ENCODE measurements at places on chromosomes 7 and 10. TPM values are rescaled to one million over a fixed set of nuclear protein-coding genes. Genes with fewer than 3 reads are reported as not detected.

GRCh38 chr10:86968271-86968993 lies at the start of gene ADIRF:
TSS of gene ADIRF (plus strand) at chr10:86968482. CDS start at chr10:86968545, 63 bp downstream.
- peak; percentile 90 for DNase-seq

- DNase-seq = peak; percentile 83
Measured at GRCh38 chr10:930625-931325, 730 bp downstream of the LARP4B start.

DNA sequence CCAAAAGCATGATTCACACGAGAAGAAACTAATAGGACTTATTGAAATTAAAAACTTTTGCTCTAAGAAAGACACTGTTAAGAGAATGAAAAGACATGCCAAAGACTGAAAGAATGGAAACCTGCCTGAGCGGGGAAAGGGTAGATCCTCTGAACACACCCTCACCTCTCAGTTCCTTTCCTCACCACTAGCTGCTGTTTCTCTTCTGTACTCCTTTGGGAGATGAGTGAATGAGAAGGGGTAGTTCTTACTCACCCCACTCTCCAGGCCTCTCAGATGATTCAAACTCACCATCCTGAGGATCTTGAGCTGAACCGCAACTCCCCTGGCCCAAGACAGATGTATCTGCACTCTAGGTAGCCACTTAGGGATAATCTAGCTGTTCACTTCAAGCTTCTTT lies 41.9 kb downstream of the IQUB start:
- no peak for DNase-seq

DNA sequence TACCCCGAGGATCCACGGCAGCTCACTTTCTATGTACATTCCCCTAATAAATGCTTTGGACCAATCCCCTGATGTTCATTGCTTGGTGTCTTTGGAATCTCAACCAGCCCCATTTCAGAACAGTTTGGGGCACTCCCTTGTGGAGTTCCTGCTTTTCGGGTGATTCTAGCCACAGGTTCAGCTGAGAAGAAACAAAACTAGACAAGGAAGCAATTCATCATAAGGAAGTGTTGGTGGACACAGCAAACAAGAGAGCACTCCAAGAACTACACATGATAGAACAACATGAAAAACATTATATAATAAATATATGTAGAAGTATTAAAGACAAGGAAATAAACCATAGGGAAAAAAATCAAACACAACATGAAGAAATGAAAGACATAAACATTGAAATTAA lies 6.0 kb upstream of the CCDC136 start:
- DNase-seq = no peak

GRCh38 chr10:69459101-69459790 lies 8.0 kb downstream of the TSPAN15 start:
- DNase-seq = no peak

- no peak for DNase-seq
Measured at GRCh38 chr7:51187941-51188340, 128.7 kb downstream of the COBL start.

DNA sequence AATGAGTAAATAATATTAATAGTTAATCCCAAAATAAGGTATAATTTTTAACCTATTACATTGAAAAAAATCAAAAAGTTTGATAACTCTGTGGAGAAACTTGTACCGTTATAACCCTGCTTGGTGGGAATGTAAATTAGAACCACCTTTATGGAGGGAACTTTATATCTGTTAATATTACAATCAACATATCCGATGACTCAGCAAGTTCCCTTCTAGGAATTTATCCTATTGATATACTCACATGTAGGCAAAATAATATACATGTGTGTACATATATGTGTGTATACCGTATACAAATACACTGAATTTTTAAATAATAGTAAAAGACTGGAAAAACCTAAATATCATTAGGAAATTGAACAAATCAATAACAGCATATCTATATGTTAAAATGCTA lies 54.7 kb downstream of the PANK1 start:
- no peak for DNase-seq

DNA sequence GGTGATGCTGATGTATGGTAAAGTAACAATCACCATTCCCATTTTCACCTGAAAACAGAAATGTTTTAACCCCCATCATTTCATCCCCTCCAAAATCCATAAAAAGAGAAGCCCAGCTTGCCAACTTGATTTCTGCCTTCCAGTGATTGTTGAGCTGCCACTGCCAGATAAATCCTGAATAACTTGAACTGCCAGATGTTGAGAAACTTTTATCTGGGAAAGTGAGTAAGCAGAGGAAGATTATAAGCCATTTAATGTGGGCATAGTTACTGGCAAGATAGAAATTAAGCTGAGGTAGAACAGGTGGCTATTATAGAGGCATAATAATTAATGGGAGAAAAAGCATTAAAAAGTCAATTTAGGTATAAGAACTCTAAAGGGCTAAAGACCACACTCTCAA lies 534.1 kb downstream of the ANKRD7 start:
- DNase-seq = no peak

DNA sequence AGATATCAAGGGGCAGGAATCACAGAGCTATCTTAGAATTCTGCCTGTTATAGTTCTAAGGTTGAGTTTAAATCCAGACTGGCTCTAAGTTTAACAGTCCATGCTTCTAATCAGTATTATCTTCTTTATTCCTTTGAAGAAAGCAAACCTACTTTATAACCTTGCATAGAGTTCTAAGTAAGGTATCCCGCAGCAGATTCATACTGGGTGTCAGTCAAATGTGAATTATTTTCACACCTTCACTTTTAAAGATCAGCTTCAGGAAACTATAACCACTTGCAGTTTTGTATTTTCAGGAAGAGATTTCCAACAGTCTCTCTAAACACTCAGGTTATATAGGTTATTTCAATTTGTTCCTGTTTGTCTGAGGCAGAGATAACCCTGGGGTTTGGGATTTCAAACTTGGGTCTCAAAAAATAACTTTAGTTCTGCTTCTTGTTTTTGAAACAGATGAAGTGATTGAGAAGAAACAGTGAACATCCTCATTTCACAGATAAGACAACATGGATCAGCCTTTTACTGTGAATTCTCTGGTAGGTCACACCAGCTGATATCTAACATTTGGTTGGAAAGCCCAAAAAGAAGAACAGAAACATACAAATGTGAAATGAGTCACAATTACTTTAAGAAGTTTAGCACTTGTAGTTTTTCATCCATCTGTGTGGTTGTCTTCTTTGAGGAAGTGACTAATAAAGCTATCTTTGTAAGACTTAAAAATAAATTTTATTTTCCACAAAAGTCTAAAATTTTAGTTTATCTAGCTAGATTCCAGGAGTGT lies 21.4 kb downstream of the STAMBPL1 start:
- DNase-seq = no peak

DNA sequence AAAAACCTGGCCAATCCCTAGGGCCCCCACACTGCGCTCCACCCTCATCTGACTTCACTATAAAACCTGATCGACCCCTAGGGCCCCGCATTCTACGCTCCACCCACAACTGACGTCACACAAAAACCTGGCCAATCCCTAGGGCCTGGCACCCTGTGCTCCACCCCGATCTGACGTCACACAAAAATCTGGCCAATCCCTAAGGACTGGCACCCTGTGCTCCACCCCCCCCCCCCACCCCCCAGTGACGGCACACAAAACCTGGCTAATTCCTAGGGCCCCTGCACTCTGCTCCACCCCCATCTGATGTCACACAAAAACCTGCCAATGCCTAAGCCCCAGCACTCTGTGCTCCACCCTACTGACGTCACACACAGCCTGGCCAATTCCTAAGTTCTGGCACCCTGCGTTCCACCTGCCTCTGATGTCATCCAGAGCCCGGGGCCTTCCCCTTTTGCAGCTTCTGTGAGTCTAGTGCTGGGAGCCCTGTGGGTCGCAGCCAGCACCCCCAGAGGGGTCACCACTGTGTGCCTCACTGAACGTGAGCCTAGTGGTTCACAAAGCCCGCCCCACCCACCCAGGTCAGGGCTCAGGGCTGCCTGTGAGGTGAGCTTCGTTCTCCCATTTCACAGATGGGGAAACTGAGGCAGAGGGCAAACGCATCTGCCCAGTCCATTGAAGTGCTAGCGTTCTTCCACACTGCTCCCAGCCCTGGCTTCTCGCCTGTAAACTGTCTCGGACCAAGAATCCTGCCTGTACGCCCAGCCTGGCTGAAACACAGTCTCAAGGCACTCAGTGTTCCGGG lies 40.6 kb downstream of the MICALL2 start:
- DNase-seq = no peak

The OTUD1 gene
- 16.9 TPM for total RNA-seq

The CPN1 gene
- total RNA-seq = not detected

The CH25H gene
- total RNA-seq = 2.3 TPM

The CPA2 gene
- not detected for total RNA-seq

The CACNB2 gene
- 16.8 TPM for total RNA-seq

The UBE2D4 gene
- total RNA-seq = 23.7 TPM
